DMS153 (cell line): ENCODE measurements at places on chromosomes 2 and 18.

- DNase-seq = no peak
Measured at GRCh38 chr18:45353530-45353929, 261.7 kb upstream of the SLC14A2 start.

GRCh38 chr2:85692039-85692645 is 2.0 kb upstream of the GNLY start:
- DNase-seq = no peak

DNA sequence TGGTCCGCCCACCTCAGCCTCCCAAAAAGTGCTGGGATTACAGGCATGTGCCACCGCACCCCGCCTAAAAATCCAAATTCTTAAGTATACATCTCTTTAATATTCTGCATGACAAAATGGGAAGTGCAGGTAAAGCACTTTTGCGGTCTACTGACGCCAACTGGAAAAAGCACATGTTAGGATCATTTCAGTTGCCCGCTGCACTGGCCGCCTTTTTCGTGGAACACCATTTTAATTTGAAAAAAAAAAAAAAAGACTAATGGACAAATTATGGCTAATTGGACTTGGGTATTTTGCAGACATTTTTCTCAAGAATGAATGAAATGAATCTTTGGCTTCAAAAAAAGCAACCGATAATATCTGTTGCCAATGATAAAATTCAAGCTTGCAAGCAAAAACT is 129.3 kb upstream of the GPC1 start:
- DNase-seq = no peak

GRCh38 chr2:168145426-168146310 is 101.7 kb downstream of the STK39 start:
- no peak for DNase-seq

GRCh38 chr2:85595301-85596025 is at the start of gene RNF181:
Gene RNF181, plus strand, starts transcription at chr2:85595745. Its CDS starts 19 bp downstream, at chr2:85595764.
- peak; percentile 97 for DNase-seq

- no peak for DNase-seq
Measured at GRCh38 chr18:33578518-33579348, 714 bp downstream of the ASXL3 start.

DNA sequence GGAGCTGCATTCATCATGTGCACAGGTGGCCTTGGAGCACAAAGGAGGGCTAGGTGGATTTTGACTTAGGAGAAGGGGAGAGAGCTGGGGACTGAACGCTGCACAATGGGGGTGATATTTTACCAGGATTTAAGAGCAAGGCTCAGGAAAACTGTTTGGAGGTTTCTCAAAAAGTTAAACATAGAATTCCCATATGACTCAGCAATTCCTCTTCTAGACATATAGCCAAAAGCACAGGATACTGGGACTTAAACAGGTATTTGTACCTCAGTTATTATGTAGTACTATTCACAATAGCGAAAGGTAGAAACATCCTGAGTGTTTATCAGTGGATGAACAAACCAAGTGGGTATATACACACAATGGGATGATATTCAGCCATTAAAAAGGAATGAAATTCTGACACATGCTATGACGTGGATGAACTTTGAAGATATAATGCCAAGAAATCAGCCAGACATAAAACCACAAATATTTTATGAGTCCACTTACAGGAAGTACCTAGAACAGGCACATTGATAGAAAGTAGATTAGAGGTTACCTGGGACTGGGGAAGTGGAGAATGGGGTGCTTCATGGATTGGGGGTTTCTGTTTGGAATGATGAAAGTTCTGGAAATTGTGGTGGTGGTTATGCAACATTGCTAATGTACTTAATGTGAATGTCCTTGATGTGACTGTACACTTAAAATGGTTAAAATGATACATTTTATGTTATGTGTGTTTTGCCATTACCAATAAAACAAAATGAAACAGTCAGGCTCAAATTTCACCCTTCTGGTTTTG is 216.9 kb downstream of the HAUS1 start:
- no peak for DNase-seq

- peak; percentile 80 for DNase-seq
Measured at GRCh38 chr2:97997784-97998392, 2.1 kb upstream of the TMEM131 start.

GRCh38 chr18:48942554-48943261 is 8.1 kb downstream of the SMAD7 start:
- DNase-seq = no peak

DNA sequence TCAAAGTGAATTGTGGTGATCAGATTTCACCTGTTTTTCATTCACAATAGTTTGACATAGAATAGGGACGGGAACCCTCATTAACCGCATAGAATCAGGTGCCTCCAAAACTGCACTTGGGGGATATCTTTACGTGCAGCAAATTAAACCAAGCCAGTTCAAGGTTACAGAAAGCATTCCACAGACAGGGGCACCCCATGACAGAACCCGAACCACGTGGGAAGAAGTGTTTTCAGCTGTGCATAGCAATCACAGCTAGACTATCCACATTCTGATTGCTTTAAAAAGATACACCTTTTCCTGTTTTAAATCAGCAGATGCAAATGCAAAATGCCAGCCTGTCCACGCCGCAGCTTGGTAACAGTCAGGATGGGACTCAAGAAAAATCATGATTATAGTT is 205.8 kb downstream of the ANAPC1 start:
- DNase-seq = no peak

- no peak for DNase-seq
Measured at GRCh38 chr2:231373786-231374349, 21.6 kb upstream of the B3GNT7 start.

DNA sequence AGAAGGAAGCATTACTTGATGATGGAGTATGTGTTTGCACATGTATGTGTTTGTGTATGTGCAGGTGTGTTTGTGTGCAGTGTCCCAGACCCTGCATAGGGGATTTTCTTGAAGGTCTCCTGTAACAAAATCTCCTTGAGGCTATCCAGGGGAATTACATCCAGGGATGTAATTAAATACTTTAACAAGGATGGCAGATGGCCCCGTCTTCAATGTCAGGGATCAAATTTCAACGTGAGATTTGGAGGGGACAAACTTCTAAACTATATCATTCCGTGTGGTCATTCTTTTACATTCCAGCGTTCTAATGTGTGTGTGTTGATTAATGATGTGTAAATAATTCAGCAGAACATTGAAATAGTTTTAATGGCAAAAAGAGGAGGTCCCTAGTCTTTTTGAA is 3.3 kb downstream of the UGT1A9 start:
- DNase-seq = no peak

GRCh38 chr2:43078781-43079755 is 147.3 kb downstream of the ZFP36L2 start:
- no peak for DNase-seq

- no peak for DNase-seq
Measured at GRCh38 chr2:98764499-98764898, 33.6 kb upstream of the MGAT4A start.

DNA sequence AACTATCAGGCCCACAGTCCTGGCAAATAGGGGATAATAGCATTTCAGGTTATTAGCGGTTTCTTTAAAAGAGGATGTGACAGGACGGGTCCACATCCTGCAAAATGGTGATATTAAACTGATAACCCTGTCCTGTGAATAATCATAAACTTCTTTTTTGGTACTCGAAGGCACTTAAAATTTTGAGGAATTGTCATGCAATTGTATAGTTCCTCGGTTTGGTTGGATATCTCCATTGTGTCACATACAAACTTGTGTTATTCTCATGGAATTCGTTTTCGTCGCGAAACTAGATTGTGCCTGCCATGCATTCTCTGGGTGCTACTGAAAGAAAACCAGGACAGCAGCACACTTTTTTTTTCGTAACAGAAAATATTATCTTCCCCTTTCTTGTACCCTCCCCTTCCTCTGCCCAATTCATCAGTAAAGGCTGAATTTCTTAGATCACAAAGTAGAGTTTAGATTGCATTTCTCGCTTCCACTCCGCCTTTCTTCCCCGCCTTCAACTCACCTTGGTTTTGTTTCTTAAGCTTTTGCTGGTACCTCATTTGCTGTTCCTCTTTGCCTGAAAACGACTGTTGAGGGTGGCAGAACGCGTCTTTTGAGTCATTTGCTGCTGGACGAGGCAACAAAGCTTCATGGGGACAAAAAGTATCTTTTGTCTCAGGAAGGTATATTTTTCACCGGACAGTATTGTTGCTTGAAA is 1.3 kb downstream of the CERS6 start:
- no peak for DNase-seq

DNA sequence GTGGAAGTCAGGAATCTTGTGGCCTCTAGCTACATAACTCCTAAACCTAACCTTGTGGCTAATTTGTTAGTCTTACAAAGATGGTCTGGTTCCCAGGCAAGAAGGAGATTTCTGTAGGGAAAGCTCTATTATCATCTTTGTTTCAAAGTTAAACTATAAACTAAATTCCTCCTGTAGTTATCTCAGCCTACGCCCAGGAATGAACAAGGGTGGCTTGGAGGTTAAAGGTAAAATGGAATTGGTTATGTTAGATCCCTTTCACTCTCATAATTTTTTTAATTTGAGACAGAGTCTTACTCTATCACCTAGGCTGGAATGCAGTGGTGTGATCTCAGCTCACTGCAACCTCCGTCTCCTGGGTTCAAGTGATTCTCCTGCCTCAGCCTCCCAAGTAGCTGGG is 24.6 kb upstream of the PDK1 start:
- no peak for DNase-seq

- peak; percentile 21 for DNase-seq
Measured at GRCh38 chr2:158776231-158776630, 18.9 kb upstream of the DAPL1 start.

DNA sequence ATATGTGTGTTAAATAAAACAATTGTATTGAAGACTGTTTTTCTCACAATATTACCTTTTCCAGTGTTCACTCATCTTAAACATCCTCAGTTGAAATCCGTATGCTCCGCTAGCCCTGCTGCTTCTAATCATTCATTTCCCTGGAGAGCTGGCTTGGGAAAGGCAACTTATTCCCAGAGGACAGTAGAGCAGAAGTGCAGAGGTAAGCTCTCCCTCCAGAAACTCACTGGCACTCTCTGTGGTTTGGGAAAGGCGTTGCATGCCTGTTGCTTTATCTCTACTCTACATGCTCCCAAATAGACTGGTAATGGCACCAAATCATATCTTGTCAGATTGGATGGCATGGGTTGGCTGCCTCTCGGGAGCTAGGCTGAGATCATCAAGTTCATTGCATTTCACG is 117.1 kb upstream of the BOD1L2 start:
- DNase-seq = peak; percentile 61

DNA sequence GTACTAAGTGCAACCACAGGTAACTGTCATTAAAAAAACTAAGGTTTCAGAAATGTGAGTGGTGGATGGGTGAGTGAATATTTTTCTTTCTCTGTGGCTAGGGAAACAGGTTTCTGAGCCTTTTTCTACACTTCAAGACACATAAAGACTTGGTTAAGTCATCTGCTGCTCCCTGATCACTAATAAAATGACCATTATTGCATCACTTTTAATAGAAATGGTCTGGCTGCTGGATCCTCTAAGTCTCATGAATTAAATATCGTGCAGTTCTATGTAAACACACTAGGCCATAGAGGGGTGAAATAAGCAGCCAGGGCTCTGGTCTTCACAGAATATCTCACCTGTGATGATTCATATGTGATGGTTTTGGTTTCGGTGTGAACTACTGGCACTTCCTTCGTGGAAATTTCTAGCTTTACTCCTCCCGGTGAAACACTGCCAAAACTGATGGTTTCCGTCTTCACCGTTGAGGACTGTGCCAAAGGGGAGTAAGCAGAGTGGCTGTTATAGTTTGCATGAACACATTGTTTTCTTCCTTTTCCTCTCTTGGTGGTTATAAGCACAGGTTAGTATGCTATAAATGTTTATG is 100.4 kb upstream of the ZBTB14 start:
- no peak for DNase-seq

DNA sequence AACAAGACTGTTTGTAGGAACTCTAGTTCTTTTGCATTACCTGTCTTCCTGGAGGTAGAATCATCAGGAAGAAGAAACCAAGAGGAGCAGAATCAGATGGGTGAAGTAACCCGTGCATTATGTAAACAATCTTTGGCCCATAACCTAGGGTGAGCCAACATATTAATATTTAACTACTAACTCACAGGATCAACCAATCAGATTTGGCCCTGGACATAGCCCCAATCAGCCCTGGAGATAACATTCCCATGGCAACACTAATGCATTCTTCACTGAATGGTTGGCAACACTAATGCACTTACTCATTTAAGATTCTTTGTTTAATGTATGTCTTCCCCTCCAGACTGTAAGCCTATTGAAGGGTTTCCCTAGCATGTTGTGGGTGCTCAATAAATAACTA is 72.0 kb upstream of the CTAGE1 start:
- DNase-seq = no peak

GRCh38 chr2:120346026-120346666 is at the start of gene INHBB:
Gene INHBB, plus strand, starts transcription at chr2:120346136. Its CDS starts 53 bp downstream, at chr2:120346189.
- no peak for DNase-seq

DNA sequence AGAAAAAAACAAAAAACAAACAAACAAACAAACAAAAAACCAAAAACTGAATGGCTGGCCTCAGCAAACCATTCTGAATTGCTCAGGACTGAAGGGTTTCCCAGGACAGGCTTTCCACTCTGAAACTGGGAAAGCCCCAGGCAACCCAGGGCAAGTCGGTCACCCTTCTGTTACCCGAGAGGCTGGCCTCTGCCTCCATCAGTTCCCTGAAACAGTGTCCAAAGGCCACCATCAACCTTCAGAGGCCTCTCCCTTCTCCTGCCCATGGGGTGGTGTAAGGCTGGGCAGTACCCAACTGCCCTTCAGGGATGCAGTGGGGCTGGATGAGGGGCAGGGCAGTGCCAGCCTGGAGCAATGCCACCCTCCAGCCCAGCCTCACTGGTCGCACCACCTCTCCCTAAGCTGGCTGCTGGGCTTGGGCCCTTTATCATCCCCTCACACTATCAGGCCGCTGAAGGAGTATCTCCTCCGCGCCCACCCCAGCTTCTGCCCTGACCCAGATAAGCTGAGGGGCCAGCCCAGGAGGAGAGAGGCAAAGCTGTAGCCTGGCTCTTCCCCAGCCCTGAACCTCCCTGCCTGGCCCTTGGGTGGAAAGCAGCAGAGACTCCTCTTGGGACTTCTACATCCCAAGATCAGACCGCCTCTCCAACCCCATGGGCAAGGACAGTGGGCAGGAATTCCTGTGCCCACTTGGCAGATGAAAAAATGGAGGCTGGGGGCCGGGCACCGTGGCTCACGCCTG is 35.9 kb downstream of the ZFP36L2 start:
- DNase-seq = no peak

- no peak for DNase-seq
Measured at GRCh38 chr2:70029814-70030409, 57.4 kb upstream of the PCBP1 start.

DNA sequence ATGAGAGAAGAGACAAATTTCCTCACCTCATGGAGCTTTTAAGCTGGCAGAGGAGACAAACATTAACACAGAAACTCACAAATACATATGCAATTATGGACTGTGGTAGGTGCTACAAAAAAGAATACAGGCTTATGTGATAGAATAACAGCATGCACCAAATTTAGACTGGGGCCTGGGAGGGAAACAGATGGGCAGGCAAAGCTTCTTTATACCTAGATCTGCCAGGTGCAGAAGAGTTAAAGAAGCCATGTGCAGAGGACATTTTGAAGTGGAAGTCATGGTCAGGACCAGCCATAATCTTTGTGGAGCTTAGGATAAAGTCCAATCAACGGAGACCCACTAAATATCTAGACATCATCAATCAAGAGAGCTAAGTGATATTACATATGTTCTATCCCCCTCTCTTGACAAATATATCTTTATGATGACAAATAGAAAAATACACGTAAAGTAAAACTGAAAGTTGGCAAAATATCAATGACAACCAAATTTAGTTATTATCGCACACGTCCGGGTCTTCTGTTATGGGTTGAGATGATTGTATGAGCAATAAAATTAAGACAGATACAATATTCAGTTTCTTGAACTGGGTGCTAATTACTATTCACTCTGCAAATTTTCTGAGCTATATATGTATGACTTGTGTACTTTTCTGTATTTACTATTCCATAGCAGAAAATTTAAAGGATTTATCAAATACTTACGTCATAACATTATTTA is 44.1 kb downstream of the CD28 start:
- no peak for DNase-seq
